Heart right ventricle (tissue), 16 donors: ENCODE measurements at places on chromosomes 16 and 17. TPM values are rescaled to one million over a fixed set of nuclear protein-coding genes. Genes with fewer than 3 reads are reported as not detected.
A peak's percentile ranks its signal among the peaks of the same experiment; 100 is the strongest.

DGKE gene
- 2.6 TPM for total RNA-seq

MYH13 gene
- not detected for total RNA-seq

CD300E gene
- total RNA-seq: 0.64 TPM

ARRB2 gene
- total RNA-seq: 14.9 TPM

OTOP3 gene
- not detected for total RNA-seq

CIITA gene
- 7.7 TPM for total RNA-seq

ZNF624 gene
- 1.7 TPM for total RNA-seq

CDH8 gene
- total RNA-seq: 2.0 TPM

SCGB1C2 gene
- total RNA-seq: not detected

MYH3 gene
- total RNA-seq: 0.23 TPM

DNA sequence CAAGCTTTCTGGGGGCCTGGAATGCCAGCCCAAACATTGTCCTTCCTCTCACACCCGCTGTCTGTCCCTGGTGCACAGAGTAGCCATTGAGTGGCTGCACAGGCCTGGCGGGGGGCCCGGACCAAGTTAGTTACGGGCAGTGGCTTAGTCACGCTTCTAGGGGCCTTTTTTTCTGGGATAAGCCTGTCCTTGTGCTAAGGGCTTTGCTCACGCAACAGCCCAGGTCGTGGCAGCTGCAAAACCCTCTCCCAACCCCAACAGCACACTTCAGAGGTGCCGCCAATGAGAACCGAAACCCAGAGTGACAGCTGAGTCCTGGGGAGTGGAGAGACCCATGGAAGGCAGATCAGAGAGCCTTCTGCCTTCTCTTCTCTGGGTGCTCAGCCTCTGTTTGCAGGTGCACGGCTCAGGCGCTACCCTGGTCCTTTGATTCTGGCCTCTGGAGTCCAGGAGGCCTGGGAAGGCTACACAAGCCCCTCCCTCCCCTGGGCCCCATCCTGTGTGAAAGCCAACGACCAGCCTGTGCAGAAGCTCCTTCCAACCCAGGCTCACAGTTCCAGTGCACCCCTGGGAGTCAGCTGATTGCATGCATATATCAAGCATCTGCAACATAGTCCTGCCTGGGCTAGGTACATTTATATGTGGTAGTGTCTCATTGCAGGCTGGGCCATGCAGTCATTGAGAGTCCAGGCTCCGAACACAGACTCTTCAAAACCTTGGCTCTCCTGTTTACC, 9.1 kb downstream of the WSCD1 start:
- no peaks in the 10 kb centered on the region for H3K4me1 ChIP-seq
- H3K27ac ChIP-seq: no peak overlapping the region
- no peaks in the 10 kb centered on the region for H3K36me3 ChIP-seq
- DNase-seq: no peak

- peak overlapping the region; percentile 71 for H3K4me3 ChIP-seq
- H3K36me3 ChIP-seq: no peaks in the 10 kb centered on the region
- no peak for DNase-seq
- no peaks in the 10 kb centered on the region for H3K4me1 ChIP-seq
- H3K27ac ChIP-seq: no peak overlapping the region
Observed at GRCh38 chr16:81780350-81780749, 1.3 kb downstream of the PLCG2 start.

- peak overlapping the region; percentile 61 for H3K27ac ChIP-seq
- H3K4me1 ChIP-seq: peaks cover 3% of the 10 kb centered on the region
- no peak for DNase-seq
Observed at GRCh38 chr17:8210761-8211458, 535 bp upstream of the AURKB start.

GRCh38 chr17:8004899-8005298, 2.5 kb downstream of the GUCY2D start:
- H3K27me3 ChIP-seq: peaks cover 59% of the 10 kb centered on the region
- H3K36me3 ChIP-seq: no peaks in the 10 kb centered on the region
- H3K27ac ChIP-seq: no peak overlapping the region
- DNase-seq: no peak
- no peak overlapping the region for H3K4me3 ChIP-seq

DNA sequence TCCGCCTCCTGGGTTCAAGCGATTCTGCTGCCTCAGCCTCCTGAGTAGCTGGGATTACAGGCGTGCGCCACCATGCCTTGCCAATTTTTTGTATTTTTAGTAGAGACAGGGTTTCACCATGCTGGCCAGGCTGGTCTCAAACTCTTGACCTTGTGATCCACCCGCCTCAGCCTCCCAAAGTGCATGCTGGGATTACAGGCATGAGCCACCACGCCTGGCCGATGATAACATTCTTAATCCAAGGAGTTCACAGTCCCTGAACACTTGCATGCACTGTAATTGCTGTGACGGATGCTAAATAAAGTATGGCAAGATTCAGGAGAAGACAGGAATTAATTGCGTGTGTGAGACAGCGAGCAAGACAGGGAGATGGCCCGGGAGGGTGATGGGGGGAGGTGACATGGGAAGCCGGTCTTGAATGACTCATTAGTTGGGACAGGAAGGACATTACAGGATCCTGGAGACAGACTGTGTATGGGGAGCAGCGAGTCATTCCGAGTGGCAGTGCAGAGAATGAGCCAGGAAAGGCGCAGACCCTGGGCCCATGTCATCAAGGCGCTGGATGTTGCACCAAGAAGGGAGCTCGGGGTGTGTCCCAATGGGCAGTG, 6.7 kb downstream of the ABCA3 start:
- no peak overlapping the region for H3K4me3 ChIP-seq
- no peaks in the 10 kb centered on the region for H3K36me3 ChIP-seq
- H3K27ac ChIP-seq: no peak overlapping the region
- H3K27me3 ChIP-seq: no peaks in the 10 kb centered on the region
- H3K4me1 ChIP-seq: no peaks in the 10 kb centered on the region
- no peak for DNase-seq

DNA sequence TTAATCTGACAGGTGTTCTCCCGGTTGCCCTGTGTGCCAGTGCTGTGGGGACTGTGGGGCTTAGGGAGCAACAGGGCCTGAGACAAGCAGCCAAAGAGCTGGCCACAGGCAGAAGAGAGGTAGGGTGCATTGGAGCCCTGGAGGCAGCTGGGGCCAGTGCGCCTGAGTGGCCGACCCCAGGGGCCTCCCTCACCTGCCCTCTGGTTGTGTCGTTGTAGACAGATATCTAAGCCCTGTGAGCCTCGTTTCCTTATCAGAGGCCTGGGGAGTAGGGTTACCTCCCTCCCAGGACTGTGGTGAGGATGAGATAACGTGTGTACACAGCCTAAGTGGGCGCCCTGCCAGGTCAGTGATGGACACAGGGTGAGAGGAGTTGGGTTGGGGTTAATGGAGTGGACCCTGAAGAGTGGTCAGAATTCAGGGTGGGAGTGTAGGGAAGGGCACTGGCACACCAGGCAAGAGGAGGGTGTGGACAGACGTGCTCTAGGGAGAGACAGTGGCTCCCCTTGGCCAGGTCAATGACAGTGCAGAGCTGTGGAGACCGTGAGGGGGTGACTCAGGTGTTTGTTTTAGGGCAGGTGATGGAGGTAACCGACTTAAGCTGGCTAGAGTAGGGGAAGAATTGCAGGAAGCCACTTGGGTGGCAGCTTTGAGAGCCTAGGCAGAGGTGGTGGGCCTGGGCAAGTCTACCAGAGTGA, 3.4 kb downstream of the NARF start:
- peak; percentile 18 for DNase-seq
- H3K4me3 ChIP-seq: no peak overlapping the region
- H3K27ac ChIP-seq: no peak overlapping the region
- no peaks in the 10 kb centered on the region for H3K27me3 ChIP-seq
- H3K36me3 ChIP-seq: peaks cover 66% of the 10 kb centered on the region
- H3K4me1 ChIP-seq: peaks cover 43% of the 10 kb centered on the region

DNA sequence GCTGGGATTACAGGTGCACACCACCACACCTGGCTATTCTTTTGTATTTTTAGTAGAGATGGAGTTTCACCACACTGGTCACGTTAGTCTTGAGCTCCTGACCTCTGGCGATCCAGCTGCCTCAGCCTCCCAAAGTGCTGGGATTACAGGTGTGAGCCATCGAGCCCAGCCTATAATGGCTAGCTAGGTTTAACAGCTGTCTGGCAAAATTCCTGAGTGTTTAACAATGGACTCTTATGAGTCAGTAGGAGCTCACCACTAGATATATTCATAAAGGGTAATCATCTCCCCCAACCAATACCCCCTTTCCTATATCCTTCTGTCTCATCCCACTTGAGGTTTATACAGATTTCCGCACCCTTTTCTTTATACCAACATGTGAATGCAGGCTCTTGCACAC, 91.5 kb upstream of the CDH13 start:
- H3K4me3 ChIP-seq: no peak overlapping the region
- no peak for DNase-seq
- no peak overlapping the region for H3K27ac ChIP-seq
- no peaks in the 10 kb centered on the region for H3K27me3 ChIP-seq
- no peaks in the 10 kb centered on the region for H3K4me1 ChIP-seq

- H3K27me3 ChIP-seq: no peaks in the 10 kb centered on the region
- H3K36me3 ChIP-seq: peaks cover 5% of the 10 kb centered on the region
- H3K4me1 ChIP-seq: peaks cover 12% of the 10 kb centered on the region
Observed at GRCh38 chr17:39569126-39569525, 38.6 kb downstream of the NEUROD2 start.

DNA sequence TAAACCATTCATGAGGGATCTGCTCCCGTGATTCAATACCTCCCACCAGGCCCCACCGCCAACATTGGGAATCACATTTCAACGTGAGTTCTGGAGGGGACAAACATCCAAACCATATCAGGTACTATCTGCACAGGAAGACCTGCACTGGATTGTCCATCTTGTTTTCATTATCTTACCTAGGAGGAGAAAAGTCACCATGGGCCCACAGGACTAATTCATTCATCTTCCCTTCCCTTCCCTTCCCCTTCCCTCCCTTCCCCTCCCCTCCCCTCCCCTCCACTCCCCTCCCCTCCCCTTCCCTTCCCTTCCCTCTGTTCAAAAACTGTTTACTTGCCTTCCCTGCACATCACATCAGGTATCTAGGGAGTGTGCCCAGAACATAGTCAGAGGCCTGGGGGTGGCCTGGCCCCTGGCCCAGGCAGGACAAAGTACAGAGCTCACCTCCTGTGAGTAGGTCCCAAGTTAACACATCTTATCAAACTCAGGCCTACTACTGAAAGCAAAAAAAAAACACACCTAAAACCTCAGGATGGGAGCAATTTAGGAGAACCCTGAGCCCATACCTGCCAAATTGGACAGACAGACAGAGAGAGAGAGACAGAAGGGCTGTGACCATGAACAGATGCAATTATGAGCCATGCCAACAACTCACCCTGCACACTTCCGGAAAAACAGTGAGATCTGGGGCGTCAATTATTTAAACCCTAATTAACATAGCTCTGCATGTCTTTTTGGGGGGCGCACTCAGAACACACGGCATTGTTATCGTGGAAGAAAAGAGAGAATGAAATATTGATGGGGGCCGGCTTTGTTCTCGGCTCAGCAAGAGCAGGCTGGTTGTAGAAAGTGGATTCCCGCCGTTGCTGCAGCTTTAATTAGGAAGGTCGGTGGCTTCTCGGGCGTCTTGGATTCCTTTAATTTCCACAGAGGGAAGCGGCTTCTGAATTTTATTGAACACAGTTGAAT, 151.2 kb downstream of the IRX5 start:
- DNase-seq: no peak
- no peaks in the 10 kb centered on the region for H3K36me3 ChIP-seq
- no peak overlapping the region for H3K27ac ChIP-seq
- no peaks in the 10 kb centered on the region for H3K4me1 ChIP-seq

DNA sequence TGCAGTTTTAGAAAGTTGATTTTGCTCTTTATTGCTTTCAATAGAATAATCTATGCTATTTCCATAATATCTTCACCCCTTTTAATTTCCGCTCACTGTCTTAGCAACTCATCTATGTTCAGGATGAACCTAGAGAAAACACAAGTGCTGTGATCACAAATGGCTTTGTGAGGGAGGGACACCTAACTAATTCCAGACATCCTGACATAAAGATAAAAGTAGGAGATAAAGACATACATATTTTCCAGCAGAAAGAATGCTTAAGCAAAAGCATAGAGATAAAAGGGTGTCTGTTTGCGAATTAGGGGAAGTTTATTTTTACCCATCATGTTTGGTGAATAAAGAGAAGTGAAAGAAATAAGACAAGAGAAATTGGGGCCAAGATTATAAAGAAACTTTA, 254.2 kb downstream of the KCNJ2 start:
- peaks cover 7% of the 10 kb centered on the region for H3K4me1 ChIP-seq
- no peak overlapping the region for H3K27ac ChIP-seq
- no peaks in the 10 kb centered on the region for H3K27me3 ChIP-seq
- no peaks in the 10 kb centered on the region for H3K36me3 ChIP-seq
- no peak overlapping the region for H3K4me3 ChIP-seq

DNA sequence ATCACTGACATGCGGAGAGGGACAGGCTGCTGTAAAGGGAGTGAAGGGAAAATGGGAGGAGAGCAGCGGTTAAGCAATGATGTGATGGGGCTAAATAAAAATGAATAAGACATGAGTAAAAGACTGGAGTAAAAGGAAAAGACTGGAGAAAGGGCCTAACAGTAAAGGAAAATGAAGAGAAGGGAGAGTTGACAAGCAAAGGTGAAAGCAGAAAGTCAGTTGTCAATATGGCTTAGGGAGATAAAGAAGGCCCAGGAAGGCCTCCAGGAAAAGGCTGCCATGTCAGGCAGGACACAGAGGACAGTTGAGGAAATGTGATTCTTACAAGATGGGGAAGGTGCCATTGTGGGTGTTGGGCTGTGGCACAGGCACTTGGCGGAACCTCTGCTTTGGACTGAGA, 98.9 kb upstream of the AMZ2 start:
- no peak overlapping the region for H3K27ac ChIP-seq
- H3K27me3 ChIP-seq: no peaks in the 10 kb centered on the region
- no peak for DNase-seq
- no peak overlapping the region for H3K4me3 ChIP-seq
- H3K36me3 ChIP-seq: no peaks in the 10 kb centered on the region

DNA sequence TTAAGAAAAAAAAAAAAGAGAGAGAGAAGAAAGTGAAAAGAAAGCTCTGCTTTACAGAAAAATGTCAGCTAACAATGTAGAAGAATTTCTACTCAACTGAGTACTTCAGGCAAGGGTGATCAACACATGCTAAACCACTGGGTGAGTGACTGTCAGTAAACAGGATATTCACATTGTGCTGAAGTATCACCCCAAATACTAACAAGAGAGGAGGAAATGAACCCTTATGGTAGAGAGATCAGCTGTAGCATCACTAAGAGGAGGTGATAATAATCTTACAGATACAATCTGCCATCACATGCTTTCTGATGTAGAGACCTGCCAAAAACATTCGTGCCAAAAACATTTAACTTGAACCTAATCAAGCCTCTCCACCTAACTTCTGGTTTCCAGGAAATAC, 30.7 kb upstream of the ICAM2 start:
- DNase-seq: no peak
- no peak overlapping the region for H3K4me3 ChIP-seq
- peaks cover 36% of the 10 kb centered on the region for H3K36me3 ChIP-seq
- no peaks in the 10 kb centered on the region for H3K27me3 ChIP-seq
- peak overlapping the region; percentile 71 for H3K27ac ChIP-seq
